ENCODE measurements at places on chromosomes 6 and 20.

DNA sequence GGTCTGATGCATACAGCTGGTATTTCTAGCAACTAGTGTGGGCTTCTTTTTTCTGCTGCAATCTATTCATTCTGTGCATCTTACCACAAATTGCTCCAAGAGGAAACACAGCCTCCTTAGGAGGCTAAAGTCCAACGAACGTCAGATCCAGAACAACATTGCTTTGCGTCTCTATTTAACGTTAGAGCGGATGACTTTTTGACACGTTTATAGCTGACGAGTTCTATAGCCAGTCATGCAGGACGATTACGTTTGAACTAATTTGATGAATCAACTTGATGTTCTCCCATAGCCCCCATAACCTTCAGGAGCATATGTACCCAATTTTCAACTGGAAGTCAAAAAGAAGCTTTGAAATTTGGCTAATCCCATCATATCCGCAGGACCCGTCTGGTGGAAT, 59.9 kb downstream of the TSHZ2 start:
- DNase-seq, result no peak

DNA sequence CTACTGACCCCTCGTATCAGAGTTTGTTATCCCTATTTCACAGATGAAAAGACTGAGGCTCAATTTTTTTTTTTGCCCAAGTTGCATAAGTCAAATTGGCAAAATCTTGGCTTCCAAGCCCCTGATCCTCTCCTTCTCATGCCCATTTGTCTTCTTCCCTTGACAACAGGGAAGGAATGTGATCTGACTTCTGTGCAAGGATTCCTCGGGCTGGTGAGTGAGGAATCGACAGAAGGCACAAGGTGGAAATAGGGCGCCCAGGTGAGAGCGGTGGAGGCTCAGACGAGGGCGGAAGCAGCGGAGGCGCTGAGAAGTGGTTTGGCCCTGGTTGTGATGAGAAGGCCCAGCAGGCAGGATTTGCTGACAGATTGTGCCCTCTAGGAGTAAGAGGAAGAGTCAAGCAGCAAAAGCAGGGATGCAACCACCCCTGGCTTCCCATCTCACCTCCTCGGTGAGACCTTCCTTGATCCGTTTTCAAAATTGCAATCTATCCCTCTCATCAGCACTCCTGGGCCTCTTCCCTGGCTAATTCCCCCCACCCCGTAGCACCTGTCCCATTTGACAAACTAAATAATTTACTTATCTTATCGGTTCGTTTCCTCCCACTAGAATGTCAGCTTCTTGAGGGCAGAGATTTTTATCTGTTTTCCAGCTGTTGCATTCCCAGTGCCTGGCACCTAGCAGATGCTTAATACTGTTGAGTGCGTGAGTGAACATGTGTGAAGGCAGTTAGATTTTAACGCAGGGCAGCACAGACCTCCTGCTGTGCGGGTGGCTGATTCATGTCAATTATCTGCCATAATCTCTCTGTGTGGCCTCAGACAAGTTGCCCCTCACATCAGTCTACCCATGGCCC, 3.7 kb upstream of the SIRPA start:
- DNase-seq, result no peak

DNA sequence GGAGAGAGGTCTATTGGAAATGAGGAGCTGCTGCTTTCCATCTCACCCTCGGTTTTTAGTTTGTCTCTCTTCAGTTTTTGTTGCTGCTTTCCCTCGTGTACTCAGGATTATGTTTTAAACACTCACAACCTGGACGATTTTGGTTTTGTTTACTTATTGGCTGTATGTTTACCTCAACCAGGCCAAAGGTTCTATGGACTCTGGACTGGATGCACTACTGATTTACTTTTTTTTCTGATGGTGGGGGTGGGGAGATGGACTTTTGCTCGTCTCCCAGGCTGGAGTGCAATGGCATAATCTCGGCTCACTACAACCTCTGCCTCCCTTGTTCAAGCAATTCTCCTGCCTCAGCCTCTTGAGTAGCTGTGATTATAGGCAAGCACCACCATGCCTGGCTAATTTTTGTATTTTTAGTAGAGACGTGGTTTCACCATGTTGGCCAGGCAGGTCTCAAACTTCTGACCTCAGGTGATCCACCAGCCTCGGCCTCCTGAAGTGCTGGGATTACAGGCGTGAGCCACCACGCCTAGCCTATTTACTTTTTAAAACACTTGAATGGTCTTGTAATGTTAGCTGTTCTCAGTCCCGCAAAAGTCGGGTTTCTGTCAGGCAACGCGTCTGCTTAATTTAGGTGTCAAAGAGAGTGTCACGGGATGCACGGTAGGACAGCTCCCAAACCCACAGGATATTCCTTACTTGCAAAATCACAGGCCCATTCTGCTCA, 148.2 kb upstream of the RIPOR2 start:
- no peak for DNase-seq

DNA sequence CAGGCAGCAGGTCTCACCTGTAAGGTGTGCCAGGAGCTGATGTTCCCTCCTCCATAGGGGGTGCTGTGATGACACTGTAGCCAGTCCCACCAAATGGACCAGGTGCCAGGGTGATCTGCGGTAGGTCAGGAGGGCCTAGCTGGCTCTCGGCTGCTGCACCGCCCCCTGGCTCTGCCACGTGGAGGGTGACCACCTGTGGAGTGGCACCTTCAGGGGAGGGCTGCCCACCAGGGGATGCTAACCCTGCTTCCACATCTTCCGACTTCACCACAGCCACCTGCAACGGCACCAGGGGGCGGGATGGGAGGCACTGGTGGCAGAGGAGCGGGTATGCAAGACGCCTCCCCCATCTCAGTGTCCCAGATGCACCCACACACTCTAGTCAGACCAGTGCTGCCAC, 18.3 kb downstream of the ZNF335 start:
- no peak for DNase-seq

GRCh38 chr6:88144637-88145297, 21.4 kb downstream of the CNR1 start:
- DNase-seq, result no peak

DNA sequence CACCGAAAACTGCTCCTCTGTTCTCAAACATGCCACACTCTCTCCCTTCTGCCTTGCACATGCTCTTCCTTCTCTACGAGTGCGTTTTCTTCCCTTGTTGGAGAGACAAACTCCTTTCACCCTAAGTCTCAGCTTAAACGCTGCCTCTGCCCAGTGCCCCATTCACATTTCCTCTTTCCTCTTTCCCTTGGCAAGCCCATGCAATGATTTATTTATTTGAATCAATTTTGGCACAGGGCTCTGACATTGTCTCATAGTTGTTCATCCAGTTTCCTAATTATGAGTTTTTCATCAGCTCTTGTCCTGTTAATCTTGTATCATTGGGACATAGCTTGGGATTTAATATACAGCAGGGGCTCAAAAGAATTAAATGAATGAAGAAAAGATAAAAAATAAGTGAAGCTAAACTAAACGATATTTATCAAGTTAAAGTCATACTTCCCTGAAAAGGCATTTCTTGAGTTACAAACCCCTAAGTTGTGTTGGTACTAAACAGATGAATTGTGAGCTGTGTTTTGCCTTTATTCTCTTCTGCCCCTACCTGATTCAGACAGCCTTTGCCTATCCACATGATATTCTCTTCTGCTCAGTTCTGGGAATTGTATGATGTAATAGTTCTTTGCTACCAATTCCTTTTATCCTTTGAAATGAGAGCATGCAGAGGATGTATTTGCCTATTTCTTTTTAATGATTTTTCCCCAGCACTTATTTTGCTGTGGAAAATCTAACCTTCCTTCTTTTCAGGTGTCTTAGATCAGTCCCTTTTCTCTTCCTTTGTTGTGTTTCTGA, 704.4 kb downstream of the UTRN start:
- no peak for DNase-seq

DNA sequence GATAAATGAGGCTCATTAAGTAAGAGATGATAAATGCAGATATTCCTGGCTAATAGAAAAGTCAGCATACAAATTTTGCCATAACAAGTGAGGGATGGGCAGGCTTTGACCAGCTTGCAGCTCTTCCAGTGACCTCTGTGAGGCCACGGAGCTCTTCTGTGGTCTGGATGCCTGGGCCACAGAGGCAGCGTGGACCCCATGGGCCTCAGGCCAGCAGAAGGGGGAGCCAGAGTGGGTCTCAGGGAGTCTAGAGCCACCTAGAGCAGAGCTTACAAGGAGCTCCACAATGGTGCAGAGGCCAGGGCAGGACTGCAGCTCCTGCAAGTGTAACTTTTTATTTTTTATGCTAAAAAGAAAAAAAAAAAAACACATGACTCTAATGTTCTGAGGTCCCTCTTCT, 165.1 kb downstream of the ARID1B start:
- no peak for DNase-seq

DNA sequence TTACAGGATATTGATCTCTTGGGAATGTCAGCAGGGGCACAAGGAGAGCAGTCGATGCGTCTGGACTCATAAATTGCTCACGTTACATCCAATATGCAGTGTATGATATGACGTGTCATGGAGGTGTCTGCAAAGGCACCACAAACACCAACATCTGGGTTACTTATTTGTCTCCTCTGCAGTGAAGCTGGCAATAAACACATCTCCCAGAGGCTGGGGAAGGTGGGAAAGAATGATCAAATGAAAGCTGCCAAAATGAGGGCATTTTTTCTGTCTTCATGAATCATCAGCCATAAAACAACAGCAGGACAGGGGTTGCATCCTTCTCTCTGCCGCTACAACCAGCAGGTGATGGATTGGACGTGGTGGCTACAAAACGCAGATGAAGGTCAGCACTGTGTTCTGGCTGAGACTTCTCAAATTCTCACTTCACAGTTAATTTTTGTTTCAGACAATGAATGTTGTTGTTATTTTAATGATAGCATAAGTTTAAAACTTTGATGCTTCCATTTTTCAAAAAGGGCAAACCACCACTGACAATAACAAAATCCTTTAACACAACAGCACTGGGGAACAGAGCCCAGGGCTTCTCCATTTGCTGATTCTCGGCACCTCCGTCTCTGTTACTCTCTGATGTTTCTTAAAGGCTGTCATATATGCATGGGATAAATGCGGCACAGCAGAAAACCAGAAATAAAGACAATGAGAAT, 47.5 kb downstream of the ERMARD start:
- no peak for DNase-seq

DNA sequence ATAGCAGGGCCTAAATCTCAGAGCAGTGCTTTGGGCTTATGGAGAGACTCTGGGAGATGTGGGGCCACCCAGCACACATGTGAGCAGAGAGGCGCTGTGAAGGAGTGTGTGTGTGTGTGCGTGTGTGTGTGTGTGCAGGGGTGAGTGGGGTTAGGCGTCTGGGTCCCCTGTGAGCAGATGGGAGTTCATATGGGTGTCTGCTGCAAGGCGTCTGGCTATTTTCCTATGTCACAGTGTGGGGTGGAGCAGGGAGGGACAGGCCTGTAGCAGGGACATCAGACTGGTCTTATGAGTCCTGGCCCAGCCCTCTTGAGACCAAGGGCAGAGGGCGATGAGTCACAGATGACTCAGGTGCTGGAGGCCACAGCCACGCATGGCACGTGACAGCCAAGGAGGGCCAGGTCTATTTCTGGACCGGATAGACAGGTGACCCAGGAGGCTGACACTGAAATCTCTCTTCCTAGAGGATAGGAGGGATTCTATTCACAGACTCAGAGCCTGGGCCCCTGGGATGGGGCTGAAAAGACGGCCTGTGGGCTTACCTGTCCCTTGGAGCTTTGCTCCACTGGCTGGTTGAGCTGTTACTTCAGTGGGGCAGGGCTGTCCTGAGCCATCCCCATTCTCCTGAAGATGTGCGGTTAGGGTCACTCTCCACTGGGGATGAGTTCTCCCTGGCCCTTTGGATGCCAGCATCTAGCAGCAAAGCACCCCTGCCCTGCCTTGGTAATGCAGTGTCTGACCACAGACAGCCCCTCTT, 28.9 kb downstream of the VEGFA start:
- DNase-seq, result no peak

DNA sequence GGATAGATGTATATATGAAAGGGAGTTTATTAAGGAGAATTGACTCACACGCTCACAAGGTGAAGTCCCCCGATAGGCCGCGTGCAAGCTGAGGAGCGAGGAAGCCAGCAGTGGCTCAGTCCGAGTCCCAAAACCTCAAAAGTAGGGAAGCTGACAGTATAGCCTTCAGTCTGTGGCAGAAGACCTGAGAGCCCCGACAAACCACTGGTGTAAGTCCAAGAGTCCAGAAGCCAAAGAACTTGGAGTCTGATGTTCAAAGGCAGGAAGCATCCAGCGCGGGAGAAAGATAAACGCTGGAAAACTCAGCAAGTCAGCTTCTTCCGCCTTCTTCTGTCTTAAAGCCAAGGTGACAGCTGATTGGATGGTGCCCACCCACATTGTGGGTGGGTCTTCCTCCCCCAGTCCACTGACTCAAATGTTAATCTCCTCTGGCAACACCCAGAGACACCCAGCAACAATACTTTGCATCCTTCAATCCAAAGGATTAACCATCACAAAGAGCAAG, 102.6 kb upstream of the GJE1 start:
- peak; percentile 45 for DNase-seq

- no peak for DNase-seq
Measured at GRCh38 chr20:64216036-64216435, 39.5 kb upstream of the PCMTD2 start.

GRCh38 chr6:151067684-151068596, 171.8 kb upstream of the AKAP12 start:
- DNase-seq, result peak; percentile 91

GRCh38 chr6:117303323-117303722, 38.0 kb downstream of the VGLL2 start:
- DNase-seq, result no peak

- DNase-seq, result no peak
Measured at GRCh38 chr20:57613481-57613921, 6.7 kb downstream of the ZBP1 start.

GRCh38 chr6:119205911-119206618, 127.6 kb upstream of the FAM184A start:
- no peak for DNase-seq

DNA sequence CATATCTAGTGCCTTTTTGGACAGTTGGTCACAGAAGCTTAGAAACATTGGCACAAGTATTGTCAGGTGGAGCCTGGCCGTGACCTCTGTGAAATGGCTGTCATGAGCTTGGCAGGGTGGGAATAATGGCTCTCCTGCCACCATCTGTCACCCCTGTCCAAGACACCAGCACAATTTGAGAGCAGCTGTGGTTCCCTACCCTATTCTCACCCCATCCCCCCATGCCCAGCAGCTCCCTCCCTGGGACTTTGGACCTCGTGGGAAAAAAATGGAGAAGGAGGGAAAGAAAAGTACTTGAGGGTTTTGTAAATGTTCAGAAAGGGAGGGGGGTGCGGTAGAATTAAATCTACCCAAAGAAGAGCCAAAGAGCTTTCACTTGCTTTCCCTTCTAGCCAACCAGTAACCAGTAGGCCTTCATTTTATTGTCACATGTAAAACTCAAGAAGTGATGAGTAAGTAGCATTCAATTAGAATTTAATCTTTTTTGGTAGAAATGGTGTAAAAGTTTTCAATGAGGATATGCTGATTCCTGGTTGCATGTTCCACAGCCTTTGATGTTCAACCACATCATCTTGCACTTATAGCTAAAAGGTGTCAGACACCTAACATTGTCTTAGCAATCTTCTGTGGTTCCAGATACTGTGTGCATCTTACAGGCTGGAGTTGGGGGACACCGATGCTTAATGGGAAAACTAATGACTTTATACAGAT, 263.5 kb upstream of the TAB2 start:
- no peak for DNase-seq

DNA sequence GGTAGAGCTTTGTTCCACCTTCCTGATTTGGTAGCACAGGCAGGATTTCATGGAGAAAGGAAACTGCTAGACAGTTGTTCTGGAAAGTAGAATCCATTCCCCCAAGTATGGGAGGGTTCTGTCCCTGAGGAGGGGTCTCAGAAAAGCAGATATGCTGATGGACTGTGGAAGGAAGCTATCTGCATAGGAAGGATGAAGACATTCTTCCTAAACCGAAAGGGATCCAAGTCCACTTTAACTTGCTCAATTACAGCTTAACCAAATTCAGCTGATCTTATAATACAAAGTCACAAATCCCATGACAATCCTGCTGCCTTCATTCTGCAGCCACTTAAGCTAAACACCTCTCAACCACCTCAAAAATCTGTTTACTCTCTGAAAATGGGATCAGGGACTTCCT, 2.6 kb downstream of the MAN1A1 start:
- DNase-seq, result no peak
